Fibroblast of skin of abdomen (primary cell): ENCODE measurements at places on chromosomes 7 and 10.

GRCh38 chr7:100189061-100189460 lies 11.3 kb downstream of the STAG3 start:
- DNase-seq: no peak

DNA sequence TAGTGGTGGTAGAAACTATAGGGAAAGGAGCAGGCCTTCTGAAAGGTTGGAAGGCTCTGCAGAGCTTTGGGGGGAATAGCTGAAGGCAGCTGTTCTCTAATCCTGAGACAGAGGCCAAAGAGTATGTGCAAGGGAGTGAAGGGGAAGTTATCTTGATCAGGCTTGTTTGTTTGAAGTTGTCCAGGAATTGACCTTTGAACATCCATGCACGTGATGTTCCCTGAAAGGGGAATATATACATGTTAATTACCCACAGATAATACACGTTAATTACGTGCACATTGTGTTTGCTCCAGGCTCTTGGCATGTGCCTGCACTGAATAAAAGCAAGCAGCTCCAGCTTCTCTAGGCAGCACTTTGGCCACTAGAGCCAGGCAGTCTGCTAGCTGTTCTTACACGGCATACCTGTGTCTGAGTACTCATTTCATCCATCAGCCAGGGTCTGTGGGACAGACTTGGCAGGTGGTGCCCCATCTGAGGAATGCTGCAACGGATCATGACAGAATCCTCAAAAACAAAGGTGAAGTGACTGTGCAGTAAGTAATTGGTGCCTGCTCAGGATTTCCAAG lies 18.0 kb upstream of the STARD3NL start:
- DNase-seq: no peak

DNA sequence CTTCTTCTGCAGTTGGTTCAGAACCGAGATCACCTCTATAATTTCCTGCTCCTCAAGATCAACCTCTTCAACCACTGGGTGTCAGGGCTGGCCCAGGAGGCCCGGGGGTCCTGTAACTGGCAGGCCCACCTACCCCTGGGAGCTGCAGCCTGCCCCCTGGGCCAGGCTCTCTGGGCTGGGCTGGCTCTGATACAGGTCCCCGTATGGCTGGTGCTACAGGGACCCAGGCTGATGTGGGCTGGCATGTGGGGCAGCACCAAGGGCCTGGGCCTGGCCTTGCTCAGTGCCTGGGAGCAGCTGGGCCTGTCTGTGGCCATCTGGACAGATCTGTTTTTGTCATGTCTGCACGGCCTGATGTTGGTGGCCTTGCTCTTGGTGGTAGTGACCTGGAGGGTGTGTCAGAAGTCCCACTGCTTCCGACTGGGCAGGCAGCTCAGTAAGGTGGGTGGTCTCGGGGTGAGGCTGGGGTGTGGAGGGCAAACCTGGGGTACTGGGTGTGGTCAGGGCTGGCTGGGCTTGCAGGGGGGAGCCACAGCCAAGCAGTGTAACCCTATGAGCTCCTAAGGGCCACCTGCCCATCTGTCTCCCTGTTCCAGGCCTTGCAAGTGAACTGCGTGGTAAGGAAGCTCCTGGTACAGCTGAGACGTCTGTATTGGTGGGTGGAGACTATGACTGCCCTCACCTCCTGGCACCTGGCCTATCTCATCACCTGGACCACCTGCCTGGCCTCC lies 4.2 kb downstream of the TMEM270 start:
- no peak for DNase-seq

DNA sequence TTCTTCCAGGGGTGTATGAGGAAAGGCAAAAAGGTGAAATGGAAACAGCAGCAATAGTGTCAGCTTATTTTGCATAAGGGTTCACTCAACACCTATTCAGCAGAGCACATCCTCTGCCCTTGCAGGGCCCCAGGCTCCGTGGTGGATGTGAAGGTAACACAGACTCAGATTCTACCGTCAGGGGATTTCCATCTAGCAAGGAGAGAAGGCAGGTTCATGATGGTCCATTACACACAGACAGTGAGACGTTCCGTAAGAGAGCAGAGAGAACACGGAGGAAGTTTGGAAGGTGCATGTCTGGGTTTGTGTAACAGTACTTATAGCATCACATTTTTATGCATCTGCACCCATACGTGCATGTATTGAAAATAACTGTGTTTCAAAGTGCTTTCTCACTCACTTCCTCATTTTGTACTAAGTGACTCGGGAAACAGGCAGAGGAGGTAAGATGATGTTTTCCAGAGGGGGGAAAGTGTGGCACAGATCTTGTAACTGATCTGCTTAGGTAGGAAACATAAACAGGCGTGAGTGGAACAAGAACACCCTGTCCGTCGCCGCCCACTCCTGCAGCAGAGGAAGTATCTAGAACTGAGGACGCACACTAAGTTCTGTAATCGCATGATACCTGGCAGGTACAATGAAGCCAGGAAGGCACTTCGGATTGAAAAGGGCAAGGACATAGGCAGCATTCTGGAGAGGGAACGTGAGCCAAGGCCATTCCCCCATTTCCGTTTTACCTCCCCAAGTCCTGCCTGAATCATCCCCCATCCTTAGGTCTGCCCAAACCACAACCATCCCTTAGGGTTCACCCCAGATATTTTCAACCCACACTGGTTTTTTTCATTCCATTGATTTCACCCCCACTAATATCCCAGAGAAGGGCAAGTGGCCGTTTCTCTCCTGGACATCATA lies 1.0 kb upstream of the ENO4 start:
- DNase-seq: peak; percentile 53

GRCh38 chr10:99709480-99710229 lies 22.3 kb downstream of the COX15 start:
- DNase-seq: peak; percentile 47

DNA sequence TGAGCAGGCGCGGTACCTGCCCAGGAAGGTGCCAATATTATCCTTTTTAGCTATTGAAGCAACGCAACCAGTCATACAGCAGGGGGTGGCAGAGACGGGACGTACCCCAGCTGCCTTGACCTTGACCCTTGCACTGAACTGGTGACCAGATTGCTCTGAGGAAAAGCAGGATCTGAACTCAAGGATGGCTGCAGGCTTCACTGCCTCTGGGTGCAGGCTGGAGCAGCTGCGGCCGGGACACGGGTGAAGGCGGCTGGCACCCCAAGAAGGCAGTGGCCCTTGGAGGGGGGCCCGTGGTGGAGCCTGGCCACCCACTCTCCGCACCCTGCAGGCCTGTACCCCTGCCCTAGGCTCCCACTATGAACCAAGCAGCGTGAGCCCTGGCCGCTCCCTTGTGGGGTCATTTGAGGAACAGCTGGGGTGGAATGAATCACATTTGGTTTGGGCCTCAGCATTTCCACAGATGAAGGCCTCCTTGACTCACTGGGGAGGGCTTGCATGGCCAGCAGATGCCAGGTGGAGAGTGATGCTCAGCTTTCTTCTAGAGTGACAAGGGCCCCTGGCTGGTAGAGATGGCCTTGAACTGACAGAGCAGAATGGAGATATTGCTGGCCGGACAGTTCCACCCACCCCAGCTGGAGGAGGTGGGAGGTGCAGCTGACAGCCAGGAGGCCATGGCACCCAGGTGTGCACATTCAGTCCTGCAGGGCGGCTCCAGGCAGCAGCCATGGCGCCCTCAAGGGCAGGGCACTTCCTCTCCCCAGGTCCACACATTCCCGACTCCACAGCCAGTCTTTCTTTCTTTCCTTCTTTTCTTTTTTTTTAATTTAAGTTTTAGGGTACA lies 218.7 kb downstream of the WDR37 start:
- DNase-seq: no peak

GRCh38 chr10:11667756-11668155 lies 56.3 kb upstream of the USP6NL start:
- no peak for DNase-seq

DNA sequence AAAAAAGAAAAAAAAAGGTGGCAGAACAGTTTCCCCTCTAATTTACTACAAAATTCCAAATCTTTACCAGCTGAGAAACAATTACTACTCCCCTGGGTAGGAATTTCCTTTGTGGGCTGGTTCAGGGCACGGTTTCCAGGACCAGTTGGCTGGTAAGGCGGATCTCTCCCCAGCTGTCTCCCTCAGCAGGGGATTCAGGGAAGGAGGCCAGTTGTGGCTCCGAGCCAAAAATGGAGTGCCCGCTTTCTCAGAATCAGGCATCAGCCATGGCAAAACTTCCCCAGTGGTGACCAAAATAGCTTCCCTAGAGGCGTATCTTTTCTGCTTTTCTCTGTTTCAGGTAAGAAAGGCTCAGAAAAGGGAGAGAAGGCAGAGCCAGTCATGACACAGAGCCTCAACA lies 91.2 kb downstream of the ZNF22 start:
- no peak for DNase-seq

- no peak for DNase-seq
Measured at GRCh38 chr7:137925091-137925490, 76.8 kb downstream of the CREB3L2 start.

DNA sequence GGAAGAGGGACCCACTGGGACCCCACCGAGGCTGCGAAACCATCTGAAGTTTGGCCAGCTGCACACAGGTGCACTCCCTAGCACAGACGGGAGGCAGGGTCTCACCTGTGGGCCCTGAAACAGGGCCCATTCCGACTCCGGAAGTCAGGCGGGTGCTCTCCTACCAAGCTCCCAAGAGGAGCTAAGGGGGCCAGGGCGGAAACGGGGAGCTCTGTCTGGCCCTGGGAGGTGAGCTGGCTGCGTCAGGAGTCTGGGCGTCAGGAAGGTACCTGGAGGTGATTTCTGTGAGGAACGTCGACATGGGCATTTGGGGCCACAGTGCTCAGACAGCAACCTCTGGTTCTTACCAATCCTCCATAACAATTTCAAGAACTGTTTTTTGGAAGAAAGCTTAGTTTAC lies 411.7 kb downstream of the TCERG1L start:
- no peak for DNase-seq

- DNase-seq: no peak
Measured at GRCh38 chr10:116741391-116742351, 695 bp downstream of the HSPA12A start.

- DNase-seq: peak; percentile 96
Measured at GRCh38 chr10:35058134-35058533, 32.0 kb downstream of the CUL2 start.

DNA sequence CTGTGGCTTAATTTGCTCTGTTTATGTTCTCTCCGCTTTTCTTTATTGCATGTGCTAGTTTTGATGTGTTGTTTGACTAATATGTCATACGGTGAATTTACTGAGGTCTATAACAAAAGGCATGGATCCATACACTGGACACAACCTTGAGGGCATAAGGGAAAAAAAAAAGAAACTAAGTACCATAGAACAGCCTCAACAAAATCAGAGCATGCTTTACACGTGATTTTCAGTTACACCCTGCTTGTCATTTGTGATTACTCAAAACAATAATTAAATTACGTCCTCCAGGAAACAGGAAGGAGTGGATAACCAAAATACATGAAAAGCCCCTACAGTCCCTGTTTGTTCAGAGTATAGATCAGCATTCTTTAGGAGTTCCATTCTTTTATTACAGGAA lies 150.5 kb downstream of the CRPPA start:
- DNase-seq: no peak

GRCh38 chr7:742791-743190 lies 15.7 kb upstream of the PRKAR1B start:
- DNase-seq: no peak

GRCh38 chr7:152521420-152522337 lies 85.9 kb upstream of the KMT2C start:
- no peak for DNase-seq

DNA sequence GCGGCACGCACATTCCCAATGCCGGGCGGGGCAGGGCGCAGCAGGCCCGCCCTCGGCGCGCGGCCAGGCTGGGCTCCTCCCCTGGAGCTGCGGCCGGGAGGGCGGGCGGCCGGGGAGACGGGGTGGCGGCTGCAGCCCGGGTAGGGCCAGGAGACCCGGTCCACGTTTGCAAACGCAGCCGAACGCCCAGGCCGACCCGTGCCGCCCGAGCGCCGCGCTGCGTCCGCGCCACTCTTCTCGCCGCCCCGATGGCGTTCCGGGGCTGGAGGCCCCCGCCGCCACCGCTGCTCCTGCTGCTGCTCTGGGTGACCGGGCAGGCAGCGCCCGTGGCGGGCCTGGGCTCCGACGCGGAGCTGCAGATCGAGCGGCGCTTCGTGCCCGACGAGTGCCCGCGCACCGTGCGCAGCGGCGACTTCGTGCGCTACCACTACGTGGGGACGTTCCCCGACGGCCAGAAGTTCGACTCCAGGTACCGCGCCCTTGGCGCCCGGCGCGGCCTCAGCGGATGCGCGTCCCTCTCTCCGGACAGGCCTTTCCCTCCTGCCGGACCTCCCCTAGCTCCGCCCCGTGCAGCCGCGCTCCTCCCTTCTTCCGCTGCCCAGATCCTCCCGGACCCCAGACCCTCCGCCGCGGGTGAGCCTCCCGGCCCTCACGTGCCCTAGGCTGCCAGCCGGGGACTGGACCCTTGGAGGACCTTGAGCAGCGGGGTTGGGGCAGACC lies at the start of gene FKBP9:
Gene FKBP9, plus strand, starts transcription at position 115 of the 720 bp plus-strand sequence. Its CDS starts 134 bp downstream, at position 249.
- peak; percentile 94 for DNase-seq

DNA sequence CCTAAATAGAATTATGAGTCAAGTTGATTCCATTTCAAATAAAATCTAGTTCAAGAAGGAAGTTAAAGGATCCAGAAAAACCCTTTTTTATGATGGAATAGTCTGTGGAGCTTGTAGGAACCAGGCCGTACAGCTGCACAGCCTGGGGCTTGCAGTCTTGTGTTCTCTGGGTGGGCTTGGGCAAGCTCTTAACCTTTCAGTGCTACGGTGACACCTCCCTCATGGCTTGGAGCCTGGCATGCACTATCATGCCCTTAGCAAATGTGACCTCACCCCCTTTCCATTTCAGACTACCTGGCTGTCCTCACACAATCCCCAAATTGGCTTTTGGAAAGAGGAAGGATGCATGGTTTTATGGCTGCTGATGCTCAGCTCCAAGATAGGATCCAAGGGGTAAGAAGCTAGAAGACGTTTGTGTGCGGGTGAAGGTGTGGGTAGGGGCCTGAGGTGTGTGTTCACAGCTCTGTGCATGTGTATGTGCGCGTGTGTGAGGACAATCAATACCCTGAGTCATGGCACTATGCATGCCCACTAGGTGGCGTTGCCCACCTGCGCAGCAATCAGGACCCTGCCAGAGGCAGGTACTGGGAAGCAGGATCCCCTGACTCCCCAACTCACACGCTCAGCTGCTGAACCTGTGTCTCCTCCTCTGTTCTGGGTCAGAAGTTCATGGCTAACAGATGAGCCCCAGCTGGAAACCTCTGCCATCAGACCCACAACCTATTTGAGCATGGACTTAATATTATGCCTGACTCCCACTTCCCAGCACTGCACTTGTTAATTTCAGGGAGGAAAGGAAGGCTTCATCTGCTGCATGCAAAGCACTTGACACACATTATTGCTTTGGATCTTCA lies 113.4 kb downstream of the PTPN20 start:
- DNase-seq: peak; percentile 18

- DNase-seq: no peak
Measured at GRCh38 chr10:106479636-106480035, 684.9 kb downstream of the SORCS1 start.

GRCh38 chr10:131006458-131007256 lies 304.9 kb downstream of the TCERG1L start:
- no peak for DNase-seq

DNA sequence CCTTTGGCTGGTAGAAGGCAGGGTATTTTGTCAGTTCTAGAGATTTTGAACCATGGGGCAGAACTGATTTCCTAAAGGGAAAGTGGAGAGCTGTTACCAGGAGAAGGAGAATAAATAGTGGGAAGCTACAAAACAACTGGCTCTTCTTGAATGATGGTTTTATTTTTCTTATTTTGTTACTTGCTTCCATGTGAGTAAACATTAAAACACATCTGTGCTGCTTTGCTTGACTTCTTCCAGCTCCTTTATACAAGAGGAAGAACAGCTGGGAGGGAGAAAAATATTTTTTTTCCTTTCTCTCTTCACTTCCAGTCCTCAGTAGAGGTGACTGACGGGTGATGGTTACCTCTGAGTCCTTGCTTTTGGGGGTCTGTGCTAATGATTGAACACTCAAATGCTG lies 30.0 kb upstream of the SYPL1 start:
- no peak for DNase-seq
